ENCODE measurements at places on chromosomes 5 and 9.

GRCh38 chr9:114417511-114417910 is 29.7 kb upstream of the AKNA start:
- DNase-seq, result no peak

DNA sequence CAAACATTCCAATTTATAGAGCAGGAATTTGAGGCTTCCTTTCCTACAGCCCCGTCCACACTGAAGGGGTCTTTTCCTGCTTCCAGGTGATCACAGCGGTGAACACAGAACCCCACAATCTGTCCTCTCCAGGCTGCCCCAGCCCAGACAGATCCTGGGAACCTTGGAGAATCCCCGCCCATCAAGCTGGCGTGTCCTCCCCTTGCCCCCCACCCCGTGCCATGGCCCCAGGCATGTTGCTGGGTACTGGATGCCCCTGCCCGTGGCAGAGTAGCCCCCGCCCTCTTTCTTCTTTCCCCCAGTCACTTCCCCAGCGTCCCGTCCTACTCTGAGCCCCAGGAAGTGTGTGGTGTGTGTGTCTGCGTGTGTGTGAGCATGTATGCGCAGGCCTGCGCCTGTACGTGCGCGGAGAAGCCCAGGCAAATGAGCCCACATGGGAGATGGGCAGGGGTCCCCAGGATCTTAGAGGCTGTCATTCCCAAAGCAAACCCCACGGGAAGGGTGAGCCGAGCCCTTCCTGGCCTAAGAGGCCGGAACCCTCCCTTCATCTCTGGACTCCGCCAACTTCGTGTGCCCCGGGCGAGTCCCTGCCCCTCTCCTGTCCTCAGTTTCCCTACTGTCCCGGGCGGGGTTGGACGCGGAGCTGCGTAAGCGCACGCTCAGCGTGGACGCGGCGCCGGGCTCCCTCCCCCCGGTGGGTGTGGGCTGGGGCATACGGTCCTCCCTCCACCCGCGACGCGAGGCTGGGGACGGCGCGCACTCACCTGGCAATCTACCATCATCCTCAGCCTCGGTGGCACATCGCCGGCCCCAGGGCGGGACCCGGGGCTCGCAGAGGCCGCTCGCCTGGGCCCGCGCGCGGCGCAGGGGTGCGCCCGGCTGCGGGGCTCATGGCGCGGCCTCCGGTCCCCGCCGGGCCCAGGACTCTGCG is 15.2 kb downstream of the GBGT1 start:
- DNase-seq, result no peak

- DNase-seq, result no peak
These were observed 179.2 kb downstream of the HSD17B3 start for GRCh38 chr9:96122751-96123150.

GRCh38 chr5:140044041-140044440 is 942 bp upstream of the NRG2 start:
- DNase-seq, result no peak

- no peak for DNase-seq
These were observed 169.5 kb downstream of the RGS3 start for GRCh38 chr9:113632776-113633590.

DNA sequence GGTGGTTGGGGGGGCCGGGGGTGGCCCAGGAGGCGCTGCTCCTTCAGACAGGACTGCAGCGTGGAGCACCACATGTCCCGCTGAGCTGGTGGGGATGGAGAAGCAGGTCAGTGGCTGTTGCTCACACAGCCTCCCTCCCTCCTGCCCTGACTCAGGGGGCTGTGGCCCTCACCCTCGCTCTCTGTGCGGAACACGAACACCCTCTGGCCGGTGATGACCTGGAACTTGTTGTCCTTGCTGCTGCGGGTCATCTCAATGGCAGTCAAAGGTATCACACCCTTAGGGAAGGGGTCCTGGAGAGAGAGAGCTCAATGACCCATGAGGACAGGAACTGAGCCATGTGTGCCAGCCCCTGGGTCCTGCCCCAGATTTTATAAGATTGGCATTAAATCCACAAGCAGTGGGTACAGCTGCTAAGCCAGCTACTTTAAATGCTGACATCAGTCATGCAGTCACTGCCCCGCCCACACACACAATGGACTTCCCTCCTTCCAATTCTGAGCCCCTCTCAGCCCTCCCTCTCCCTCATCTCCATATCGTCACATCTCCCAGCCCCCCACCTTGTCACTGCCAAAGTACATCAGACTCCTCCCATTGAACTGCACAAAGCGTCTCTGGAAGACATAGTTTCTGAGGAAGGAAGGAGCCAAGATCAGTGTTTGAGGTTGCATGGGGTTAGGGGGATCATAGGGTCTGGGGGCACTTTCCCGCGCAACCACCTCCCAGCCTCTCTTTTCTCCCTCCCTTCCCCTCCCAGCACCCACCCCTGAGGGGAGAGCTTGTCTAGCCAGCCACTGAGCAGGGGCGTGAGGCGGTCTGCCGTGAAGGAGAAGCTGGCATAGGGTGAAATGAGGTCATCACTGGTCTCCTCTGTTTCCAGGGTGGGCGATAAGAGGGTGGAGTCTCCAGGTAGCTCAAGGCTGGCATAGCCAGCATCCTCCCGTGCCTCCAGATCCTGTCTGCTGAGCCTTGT is 8.9 kb downstream of the ARAP3 start:
- DNase-seq, result no peak

DNA sequence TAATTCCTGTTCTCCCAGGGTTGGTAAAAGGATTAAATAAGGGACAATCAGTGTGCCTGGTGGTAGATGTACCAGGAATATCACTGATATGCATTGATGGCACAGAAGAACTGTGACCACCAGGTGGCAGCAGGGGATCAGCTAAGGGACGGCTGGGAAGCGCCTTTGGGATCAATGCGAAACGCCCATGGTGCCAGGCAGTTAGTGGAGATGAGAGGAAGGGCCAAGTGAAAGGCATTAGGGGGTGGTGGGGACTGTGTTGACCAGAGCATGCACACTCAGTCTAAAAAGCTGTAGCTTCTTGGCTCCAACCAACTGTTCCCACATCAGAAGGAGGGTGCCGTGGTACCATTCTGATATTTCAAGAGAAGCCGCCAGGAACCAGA is 55.6 kb downstream of the ARHGEF37 start:
- peak; percentile 57 for DNase-seq

GRCh38 chr5:89069591-89069990 is 186.6 kb upstream of the MEF2C start:
- no peak for DNase-seq

- DNase-seq, result no peak
These were observed 246.8 kb downstream of the IZUMO3 start for GRCh38 chr9:24298912-24299311.

- DNase-seq, result no peak
These were observed 54.0 kb upstream of the FCN2 start for GRCh38 chr9:134826336-134827285.

DNA sequence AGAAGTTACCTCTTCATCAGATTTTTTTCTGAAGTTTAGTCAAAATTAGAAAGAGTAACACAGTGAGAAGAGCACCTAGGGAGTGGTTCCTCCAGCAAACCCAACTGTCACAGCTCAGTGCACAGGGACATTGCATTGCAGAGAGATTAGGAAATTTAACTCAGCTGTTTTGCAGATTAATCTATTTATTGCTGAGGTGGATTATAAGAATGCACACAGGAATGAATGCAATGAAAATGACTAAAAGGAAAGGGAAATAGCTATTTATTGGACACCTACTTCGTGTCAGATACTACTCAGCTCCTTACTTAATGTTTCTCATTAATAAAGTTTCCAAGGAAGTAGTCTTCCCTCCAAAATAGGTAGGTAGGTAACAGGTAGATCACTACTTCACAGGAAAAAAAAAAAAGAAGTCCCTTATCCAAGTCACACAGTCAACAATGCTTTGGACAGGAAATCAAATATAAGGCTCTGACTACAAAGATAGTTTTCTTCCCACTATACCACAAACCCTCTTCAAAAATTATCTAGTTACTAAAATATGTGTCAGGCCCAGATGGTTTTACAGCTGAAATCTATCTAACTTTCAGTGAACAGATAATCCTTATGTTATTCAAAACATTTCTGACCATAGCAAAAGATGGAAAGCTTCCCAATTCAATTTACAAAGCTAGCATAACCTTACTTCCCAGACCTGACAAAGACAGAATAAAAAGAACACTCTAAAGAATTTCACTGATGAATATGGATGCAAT is 442.2 kb upstream of the MPDZ start:
- no peak for DNase-seq

GRCh38 chr5:111734013-111734412 is 23.0 kb downstream of the NREP start:
- no peak for DNase-seq

DNA sequence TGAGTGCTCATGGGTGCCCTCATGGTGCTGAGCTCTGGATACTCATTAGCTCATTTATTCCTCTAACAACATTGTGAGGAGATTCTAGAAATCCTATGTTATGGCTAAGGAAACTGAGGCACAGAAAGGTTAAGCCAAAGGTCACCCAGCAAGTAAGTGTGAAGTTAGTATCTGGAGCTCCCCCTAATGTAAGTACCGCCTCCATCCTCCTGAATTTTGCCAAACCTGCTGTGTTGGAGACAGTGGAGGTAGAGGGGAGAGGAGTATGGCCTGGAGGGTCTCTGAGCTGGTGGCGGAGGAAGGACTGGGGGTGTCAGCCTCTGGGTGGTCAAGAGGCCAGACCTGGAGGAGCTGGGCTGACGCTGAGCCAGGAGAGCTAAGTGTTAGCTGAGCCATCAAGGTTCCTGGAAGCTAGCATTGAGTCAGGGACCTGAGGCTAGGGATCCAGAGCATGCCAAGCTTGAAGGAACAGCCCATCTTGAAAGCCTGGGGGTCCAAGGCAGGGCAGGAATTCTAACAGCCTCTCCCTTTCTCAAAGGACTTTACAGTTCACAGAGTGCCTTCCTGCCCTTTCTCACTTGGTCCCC is 114.8 kb downstream of the RGS3 start:
- DNase-seq, result no peak

DNA sequence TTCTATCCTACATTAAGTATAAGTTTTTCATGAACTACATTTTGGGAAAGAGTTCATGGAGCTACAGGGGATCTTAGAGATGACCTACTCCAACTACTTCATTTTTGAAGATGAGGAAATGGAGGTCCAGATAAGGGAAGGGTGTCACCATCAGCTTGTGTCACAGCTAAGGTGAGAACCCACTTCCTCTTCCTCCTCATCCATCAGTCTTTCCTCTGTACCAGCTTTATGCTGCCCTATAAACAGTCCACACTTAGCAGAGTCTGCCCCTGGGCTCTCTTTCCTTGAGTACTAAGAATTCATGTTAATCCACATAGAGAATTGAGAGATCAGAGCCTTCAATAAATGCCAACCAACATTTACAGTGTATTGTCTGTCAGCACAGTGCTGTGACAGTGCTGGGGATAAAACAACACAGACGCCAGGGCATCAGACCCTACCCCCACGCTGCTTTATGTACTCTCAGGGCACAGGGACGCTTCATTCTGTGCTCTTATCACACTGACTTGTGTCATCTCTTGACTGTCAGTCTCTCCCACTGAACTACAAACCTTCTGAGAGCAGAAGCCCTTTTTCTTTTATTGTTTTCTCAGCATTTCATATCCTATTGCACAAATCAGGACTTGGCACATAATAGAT is 22.1 kb downstream of the ADRB2 start:
- no peak for DNase-seq

GRCh38 chr5:155148694-155149093 is 135.1 kb downstream of the KIF4B start:
- DNase-seq, result no peak

- DNase-seq, result no peak
These were observed 730.0 kb downstream of the MAT2B start for GRCh38 chr5:164235300-164235891.

- DNase-seq, result no peak
These were observed 730.4 kb downstream of the EFNA5 start for GRCh38 chr5:106940301-106940846.

DNA sequence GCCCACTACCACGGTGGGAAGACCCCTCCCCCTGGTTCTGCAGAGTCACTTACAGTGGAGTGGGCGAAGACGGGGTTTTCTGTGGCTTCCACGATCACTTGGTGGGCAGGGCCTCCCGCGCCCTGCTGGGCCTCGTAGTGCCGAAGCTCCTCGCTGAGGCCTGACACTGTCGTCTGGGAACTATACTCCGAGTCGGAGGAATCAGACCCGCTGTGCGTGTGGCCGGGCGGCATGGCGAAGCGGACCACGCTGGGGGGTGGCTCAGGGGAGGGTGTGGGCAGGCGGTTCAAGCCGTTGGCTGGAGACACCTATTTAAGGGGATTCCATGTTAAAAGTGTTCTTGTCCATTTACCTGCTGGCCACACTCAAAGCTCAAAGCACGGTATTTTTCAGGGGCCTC is 67.8 kb downstream of the PTCH1 start:
- DNase-seq, result no peak

- DNase-seq, result no peak
These were observed 131.4 kb upstream of the MAN2A1 start for GRCh38 chr5:109558364-109558763.

- no peak for DNase-seq
These were observed 157.4 kb upstream of the PUM3 start for GRCh38 chr9:3001311-3001710.

DNA sequence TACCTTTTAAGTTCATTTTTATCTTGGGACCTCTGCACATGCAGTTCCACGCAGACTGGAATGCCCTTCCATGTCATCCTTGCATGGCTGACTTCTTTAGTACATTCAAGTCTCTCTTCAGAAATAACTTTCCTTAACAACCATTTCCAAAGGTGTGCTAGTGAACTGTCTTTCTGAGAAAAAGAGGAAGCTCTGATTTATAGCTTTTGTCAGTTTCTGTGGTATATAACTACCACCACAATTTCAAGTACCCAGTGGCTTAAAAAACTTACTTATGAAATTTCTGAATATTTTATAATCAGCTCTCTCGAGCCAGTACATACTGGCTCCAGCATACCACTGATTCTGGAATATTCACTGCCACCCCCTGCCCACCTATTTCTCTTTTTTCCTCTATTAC is 1613.8 kb downstream of the MAT2B start:
- no peak for DNase-seq

- DNase-seq, result no peak
These were observed 91.3 kb downstream of the COMMD10 start for GRCh38 chr5:116176121-116176520.

DNA sequence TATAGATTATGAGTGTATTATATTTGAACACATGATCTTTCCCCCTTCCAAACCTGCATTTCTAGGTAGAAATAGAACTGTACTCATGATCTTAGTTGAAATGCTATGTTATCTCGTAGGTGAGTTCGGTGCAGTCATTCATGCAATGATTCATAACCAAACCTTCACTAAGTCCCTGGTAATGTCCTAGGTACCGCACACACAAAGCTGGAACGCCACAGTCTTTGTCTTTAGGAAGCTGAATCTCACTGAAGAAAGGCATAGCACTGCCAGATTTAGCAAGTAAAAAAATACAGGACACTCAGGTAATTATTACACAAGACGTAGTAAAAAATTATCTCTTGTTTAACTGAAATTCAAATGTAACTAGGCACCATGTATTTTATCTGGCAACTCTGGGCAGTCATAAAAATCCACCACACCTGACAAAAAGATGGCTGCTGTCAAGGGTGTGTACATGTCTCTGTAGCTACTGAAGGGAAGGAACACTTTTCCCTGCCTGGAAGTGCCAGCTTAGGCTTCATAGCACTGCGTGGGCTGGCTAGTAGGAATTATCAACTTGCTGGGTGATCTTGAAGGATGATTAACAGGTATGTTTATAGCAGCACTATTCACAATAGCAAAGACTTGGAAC is 28.0 kb upstream of the TXN start:
- DNase-seq, result no peak

Data from iPS DF 6.9 (cell line).